ENCODE measurements at places on chromosomes 1 and 21. TPM values are rescaled to one million over a fixed set of nuclear protein-coding genes. Genes with fewer than 3 reads are reported as not detected.

DNA sequence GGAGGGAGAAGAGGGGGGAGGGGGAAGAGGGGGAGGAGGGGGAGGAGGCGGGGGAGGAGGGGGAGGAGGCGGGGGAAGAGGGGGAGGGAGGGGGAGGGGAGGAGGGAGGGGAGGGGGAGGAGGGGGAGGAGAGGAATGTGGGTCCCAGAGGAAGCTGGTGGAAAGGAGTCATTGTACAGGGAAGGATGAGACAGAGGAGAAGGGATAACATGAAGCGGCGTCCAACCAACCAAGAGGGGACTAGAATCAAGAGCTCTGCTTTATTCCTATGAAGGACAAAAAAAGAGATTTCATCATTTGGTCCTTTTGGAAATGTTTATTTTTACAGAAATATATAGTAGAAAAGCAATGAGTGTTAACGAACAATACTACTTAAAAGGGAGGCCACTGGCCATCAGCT lies 24.5 kb downstream of the COA6 start:
- H3K27me3 ChIP-seq: no peaks in the 10 kb centered on the region
- no peak overlapping the region for H3K4me3 ChIP-seq
- DNase-seq: no peak
- no peak overlapping the region for H3K27ac ChIP-seq

DNA sequence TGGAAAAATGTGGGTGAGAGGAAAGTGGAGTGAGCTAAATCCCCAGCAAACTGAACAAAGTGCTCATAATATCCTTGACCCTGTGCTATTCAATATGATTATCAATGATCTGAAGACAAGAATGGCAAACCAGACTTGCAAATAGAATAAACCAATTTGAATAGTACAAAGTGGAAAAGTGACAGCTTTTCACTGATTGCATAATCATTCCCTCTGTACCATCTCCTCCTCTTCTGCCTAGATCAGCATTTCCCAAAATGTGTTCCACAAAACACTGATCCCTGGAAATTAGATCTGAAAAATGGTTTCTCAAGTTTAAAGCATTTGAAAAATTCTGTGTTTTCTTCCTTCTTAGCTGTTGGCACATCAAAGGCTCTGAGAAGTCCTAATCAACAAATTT lies 8.1 kb downstream of the MTF1 start:
- no peak overlapping the region for H3K4me3 ChIP-seq
- no peaks in the 10 kb centered on the region for H3K4me1 ChIP-seq
- no peak overlapping the region for H3K27ac ChIP-seq
- H3K36me3 ChIP-seq: no peaks in the 10 kb centered on the region
- DNase-seq: no peak

- H3K27me3 ChIP-seq: peaks cover 8% of the 10 kb centered on the region
- no peaks in the 10 kb centered on the region for H3K4me1 ChIP-seq
- H3K4me3 ChIP-seq: no peak overlapping the region
- H3K27ac ChIP-seq: no peak overlapping the region
- H3K36me3 ChIP-seq: no peaks in the 10 kb centered on the region
- DNase-seq: no peak
These were observed 4.4 kb upstream of the KAZN start for GRCh38 chr1:14594045-14594444.

GRCh38 chr1:231442735-231443134 lies 20.6 kb upstream of the EGLN1 start:
- no peak overlapping the region for H3K27ac ChIP-seq
- peak; percentile 12 for DNase-seq
- no peaks in the 10 kb centered on the region for H3K27me3 ChIP-seq
- H3K4me1 ChIP-seq: no peaks in the 10 kb centered on the region
- H3K36me3 ChIP-seq: no peaks in the 10 kb centered on the region

GRCh38 chr1:199054694-199055093 lies 415.9 kb downstream of the PTPRC start:
- no peaks in the 10 kb centered on the region for H3K27me3 ChIP-seq
- H3K4me3 ChIP-seq: no peak overlapping the region
- no peak overlapping the region for H3K27ac ChIP-seq
- H3K36me3 ChIP-seq: no peaks in the 10 kb centered on the region
- no peak for DNase-seq

DNA sequence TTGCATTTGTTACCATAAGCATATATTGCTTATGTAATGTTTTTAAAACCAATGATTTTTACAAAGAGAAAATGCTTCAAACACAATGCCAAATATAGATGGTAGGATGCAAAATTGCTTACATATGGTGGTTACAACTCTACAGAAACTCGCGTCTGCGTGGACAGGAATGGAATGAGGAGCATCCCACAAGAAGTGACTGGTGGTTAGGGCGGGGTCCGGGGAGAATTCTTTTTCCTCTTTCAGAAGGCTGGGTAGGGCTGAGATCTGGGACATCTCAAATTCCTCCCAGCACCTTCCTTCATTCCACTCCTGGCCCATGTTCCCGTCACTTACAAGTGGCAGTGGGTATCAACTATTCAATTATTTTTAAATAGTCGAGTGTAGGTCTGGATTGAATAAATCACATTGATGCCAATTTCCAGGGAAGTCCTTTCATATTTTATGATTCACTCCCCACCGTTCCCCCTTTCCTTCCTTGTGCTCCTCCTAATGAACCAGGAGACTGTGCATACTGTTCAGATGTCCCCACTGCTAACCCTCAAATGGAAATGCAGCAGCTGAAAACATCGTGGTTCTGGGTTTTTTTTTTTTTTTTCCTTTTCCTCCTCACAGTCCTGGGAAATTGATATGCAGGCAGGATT lies 174.5 kb upstream of the POU3F1 start:
- no peaks in the 10 kb centered on the region for H3K27me3 ChIP-seq
- H3K36me3 ChIP-seq: no peaks in the 10 kb centered on the region

- H3K4me1 ChIP-seq: peaks cover under 1% of the 10 kb centered on the region
- H3K27ac ChIP-seq: no peak overlapping the region
- no peak for DNase-seq
- no peaks in the 10 kb centered on the region for H3K27me3 ChIP-seq
- H3K4me3 ChIP-seq: no peak overlapping the region
These were observed 16.5 kb downstream of the SLC37A1 start for GRCh38 chr21:42530167-42530518.

DNA sequence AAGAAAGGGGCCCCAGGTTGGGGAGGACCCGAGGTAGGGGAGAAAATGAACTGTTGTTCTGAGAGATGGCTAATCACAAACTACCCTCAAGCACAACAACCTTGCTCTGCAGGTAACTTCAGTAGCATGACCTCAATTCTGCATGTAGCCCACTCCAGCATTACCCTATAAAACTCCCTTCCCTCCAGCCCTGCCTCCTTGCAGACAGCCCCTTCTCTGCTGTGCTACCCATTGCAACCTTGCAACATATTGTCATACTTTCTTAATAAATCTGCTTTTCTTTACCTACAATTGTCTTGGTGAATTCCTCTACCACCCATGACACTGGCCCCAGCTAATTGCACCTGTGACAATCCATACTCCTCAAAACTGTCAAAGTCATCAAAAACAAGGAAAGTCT lies 428.9 kb downstream of the MATN1 start:
- H3K27me3 ChIP-seq: no peaks in the 10 kb centered on the region
- no peak overlapping the region for H3K4me3 ChIP-seq
- H3K36me3 ChIP-seq: no peaks in the 10 kb centered on the region

ATP6V1G3 gene
- not detected for total RNA-seq

GBP7 gene
- total RNA-seq: not detected

ACTN2 gene
- total RNA-seq: under 0.01 TPM

CNR2 gene
- total RNA-seq: not detected

Data from fibroblast of lung (primary cell).